ENCODE measurements at places on chromosomes 6 and 20.

- no peak for DNase-seq
Observed at GRCh38 chr6:129710450-129711270, 683 bp upstream of the ARHGAP18 start.

DNA sequence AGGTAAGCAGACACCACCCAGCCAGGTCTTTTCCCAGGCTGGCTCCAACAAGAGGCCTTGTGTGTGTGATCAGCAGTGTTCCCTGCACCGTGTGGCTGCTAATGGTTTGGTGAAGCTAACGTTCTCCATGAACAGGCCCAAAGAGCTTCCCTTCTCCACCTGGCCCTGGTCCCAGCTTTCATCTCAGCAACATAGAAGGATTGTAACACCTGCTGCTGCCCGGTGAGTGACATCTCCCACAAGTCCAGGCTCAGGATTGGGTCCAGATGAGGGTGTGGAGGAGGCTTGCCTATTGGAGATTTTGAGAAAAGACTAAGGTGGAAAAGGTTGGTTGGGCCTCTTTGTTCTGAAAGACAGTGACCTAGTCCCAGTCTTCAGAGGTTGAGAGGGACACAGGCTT, 89.6 kb downstream of the TMEM242 start:
- no peak for DNase-seq

DNA sequence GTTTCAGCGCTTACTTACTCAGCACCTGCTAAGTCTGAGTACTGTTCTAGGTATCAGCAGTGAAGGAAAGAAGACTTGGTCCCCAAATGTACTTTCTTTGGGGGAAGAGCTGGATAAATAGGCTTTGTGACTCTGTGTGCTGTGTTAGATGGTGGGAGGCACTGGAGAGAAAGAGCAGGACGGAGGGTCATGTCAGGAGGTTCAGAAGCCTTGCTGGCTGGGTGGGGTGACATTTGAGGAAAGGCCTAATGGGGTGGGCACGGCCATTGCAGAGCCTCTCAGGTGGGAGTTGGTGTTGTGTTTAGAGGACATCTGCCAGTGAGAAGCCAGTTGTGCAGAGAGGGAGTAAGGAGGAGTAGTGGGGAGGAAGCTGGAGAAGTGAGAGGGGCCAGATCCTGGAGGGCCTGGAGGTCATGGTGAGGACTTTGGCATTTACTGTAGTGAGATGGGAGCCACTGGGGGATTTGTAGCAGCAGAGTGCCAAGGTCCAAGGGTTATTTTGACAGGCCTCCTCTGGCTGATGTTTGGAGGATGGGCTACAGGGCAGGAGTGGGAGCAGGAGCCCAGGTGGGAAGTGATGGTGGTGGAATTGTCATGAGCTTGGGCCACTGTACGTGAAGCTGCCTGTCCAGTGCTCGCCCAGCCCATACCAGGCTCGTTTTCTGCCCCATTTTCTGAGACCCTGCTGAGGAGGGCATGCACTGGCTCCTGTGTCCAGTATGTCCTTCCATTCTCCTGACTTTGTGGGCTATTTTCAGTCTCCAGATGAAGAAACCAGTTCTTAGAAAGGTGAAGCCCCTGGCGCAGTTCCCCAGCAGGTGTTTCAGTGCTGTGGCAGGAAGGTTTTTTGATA, 886 bp downstream of the SDCBP2 start:
- no peak for DNase-seq

DNA sequence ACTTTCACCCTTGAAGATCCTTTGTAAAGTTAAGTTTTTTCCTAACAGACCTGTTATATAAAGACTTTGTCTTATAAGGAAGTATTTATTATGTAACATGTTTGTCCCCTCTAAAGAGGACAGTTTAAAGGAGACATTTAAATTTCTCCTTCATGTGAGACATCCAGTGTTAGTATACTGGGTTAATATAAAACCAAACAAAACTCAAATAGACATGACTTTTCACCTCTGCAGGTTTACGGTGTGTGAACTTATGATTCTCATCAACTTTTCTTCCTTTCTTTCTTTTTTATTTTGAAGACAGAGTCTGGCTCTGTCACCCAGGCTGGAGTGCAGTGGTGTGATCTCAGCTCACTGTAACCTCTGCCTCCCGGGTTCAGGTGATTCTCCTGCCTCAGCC, 17.4 kb upstream of the MPC1 start:
- DNase-seq = no peak

DNA sequence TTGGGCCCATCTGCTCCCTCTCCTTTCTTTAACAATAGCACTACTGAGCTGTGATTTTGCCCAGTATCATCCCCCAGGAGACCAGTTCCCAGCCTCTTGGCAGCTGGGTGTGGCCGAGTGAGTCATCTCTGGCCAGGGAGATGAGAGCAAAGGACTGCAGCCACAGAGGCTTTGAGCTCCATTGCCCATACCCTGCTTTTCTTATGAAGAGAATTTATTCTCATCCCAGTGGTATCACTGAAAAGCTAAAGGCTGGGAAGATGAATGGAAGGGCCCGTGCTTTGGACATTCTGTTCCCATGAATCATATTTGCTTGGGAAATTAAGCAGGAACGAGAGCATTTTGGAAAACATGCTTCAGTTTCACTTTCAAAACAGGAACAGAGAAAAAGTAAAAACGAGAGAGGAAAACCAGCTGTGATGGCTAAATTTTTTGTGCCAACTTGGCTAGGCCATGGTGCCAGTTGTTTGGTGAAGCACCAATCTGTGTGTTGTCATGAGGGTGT, 14.9 kb downstream of the CST3 start:
- no peak for DNase-seq

DNA sequence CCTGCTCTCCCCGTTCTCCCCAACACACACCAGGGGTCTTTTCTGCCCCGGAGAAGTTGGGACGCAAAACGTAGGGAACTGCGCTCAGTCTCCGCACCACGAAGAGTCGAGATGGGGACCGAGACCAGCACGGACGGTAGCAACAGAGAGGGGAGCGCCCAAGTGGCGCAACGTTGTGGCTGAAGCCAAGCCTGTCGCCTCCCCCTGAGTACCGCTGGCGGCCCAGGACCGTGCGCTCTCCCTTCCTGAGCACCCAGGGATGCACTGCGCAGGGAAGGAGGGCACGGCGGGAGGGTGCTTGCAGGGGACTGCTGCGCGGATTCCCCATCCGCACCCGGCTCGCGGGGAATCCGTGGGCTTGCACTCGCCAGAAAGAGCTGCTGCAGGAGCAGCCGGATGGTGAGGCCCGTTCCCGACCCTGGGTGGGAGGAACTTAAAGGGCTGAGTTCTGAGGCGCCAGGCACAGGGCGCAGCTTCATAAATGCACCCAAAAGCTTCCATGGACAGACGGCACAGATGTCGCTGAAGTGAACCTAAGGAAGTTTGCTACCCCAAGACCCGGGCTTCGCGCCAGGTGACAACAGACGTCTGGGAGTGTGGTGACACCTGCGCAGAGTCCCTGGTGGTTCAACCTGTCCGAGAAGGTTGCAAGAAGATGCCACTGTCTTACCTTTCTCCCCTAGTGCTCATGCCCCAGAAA, 178.7 kb downstream of the TBXT start:
- DNase-seq = no peak

DNA sequence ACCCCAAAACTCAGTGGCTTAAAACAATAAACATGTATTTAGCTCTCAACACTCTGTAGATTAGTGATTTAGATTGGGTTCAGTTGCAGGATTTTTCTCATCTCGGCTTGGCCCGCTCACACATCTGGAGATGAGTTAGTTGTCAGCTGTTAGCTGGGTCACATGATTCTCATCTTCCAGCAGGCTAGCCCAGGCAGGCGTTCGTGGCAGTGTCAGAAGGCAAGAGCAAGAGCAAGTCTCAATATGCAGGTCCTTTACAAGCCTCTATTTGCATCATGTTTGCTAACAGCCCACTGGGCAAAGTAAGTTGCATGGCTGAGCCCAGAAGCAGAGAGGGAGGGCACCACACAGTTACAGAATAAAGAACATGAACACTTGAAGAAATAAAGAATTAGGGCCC, 83.6 kb upstream of the MYLIP start:
- no peak for DNase-seq

- no peak for DNase-seq
Observed at GRCh38 chr6:155267411-155267810, 3.6 kb downstream of the CLDN20 start.

GRCh38 chr20:17504066-17504897, 26.9 kb downstream of the BFSP1 start:
- DNase-seq = peak; percentile 13

GRCh38 chr6:157877573-157878438, 54.8 kb downstream of the SNX9 start:
- no peak for DNase-seq

DNA sequence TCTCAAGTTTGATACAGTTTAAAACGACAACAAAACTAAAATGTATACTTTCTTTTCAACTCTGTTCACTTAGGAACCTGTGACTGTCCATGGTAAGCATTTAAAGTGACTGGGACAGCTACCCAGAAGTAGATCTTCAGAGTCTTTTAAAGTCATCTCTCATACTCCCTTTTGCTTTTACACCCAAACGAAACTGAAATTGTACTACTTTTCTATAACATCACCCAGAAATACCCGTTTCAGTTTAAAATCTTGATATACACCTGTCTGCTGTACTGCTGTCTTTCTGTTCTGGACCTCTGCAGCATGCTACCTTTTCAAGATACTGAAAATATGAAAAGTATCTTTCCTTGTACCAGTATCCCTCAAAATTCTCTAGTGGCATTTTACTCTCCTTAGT, 170.4 kb upstream of the THEMIS start:
- DNase-seq = no peak

DNA sequence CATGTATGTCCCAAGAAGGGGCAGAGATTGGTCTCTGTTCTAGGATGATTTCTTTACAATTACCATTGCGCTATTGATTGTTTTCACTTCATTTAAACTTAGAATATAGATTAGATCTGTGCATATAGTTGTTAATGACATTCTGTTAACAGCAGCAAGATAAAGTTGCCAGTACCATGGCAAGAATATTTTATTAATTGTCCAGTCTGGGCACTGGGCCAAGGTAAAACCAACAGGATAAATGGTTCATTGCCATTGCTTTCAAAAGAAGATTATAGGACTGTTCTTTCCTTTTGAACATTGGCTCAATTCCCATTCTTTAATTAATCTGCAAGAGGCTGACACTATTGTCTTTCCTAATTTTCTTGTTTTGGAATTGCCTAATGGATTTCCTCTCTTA, 592.4 kb downstream of the RFPL4B start:
- no peak for DNase-seq

GRCh38 chr6:138349891-138350290, 27.8 kb upstream of the SMIM28 start:
- no peak for DNase-seq

DNA sequence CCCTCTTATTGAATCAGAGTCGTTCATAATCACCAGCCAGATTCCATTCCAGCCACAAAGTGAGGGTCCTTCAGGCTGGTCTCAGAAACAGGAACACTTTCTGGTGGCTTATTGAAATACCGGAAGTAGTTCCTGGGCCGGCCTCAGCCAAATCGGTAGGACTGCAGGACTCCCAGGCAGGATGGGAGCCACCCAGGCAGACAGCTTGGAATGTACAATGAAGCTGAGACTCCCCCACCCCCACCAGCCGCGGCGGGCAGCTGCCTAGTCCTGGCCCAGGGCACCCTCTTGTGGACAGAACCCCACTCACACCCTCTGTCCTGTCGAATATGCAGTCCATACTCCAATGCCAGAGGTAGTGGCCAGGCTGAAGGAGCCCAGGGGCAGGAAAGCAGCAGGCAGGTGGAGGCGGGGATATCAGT, 43.8 kb downstream of the MDFI start:
- peak; percentile 59 for DNase-seq

DNA sequence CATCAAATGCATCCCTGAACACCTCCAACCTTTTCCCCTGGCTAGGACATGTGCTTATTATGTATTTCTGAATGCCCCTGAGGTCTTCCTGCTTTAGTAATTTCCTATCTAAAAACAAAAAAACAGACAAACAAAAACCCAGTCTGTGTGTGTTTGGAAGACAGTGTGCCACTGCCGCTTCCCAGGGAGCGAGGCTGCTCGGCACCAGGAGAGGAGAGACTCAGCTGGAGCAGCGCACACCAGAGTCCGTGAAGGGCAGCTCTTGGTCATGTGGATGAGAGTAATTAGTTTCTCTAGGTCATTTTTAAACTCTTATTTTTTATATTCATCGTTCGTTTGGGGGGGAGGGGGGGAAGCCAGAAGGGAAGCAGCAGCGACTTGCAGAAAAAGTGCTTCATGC, 10.0 kb upstream of the ANKRD60 start:
- DNase-seq = no peak

GRCh38 chr20:41308290-41308711, 9.2 kb downstream of the ZHX3 start:
- DNase-seq = no peak

DNA sequence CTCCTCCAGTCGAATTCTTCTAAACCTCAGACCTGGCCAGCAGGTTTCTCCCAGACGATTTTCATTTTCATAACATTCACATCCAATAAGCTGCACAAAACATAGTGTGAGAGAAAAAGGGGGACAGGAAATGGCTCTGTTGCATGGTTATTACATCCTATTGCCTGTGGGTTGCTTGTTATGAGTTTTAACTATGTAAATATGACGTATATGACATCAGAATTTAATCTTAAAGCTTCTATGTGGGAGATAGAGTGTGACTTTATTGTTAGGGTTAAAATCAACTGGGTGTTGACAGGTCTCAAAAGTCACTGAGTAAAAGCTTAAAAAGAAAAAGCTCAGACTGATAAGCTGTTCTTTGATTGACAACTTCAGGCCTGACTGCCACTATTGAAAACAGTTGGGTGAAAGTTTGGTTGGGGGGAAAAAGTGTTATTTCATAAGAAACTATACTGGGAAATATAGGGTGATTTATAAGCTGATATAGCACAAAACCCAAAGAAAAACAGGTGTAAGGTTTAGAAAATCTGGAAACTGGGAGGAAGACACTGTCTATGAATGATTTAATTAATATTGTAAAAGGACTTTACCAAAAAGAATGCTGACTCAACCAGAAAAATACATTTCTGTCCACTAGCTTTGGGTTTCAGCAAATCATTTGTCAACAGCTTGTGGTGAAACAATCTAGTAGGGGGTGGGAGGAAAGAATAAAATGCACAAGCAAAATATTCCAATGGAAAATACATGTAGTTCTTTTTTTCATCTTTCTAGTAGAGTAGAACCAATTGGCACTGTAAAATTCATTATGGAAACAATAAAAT, 134.1 kb upstream of the CEP162 start:
- no peak for DNase-seq

DNA sequence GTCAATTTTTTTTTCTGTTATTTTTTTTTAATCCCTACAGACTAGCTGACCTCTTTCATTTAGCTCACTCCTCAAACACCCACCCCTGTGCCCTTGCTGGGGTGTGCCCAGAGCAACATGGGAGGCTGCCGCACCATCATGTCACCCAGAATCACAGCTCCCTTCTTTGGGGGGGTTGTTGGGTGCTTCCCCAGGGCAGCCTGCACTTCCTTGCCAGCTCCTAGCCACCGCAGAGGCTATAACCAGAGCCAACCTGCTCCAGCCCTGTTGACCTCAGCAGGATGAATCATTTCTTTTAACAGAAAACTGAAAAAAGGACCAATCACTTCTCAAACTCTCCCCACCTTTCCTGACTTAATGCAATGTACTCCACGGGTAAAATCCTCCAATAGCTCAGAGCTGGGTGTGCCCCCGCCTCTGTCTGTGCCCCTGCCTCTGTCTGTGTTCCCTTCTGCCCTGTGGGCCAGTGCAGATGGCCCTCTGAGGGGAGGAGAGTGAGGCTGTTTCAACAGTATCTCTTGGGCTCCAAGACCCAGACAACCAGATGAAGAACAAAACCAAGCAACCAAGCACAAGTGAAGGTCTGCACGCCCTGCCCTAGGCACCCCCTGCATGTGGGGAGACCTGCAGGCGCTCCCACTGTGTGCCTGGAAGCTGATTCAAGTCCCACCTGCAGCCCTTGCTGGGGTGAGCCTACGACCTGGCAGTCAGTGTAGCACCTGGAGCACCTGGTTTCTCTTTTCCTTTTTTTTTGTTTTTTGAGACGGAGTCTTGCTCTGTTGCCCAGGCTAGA, 67.7 kb downstream of the PYGB start:
- DNase-seq = no peak

All from activated CD4-positive, alpha-beta T cell treated with anti-CD3 and anti-CD28 coated beads for 4 hours (primary cell).